Thyroid gland (tissue), 4 donors: ENCODE measurements at places on chromosomes 6 and 20.

DNA sequence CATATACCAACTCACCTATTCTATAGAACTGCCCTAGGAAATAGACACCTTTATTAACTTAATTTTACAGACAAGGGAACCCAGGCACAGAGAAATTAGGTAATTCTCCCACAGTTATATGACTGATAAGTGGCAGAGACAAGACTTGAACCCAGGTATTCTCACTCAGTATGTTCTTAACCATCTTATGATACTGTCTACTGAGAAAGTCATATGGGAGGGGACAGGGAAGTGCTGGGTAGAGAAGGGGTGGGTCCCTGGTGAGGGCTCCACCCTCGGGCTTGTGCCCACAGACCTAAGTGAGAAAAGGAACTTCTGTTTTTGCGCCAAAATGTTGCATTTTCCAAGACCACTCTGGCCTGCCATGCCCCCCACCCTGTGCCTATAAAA lies 123.5 kb downstream of the RNF144B start:
- H3K27me3 ChIP-seq = no peaks in the 10 kb centered on the region
- DNase-seq = no peak
- no peak overlapping the region for H3K27ac ChIP-seq
- peaks cover 4% of the 10 kb centered on the region for H3K4me1 ChIP-seq
- no peaks in the 10 kb centered on the region for H3K36me3 ChIP-seq
- H3K4me3 ChIP-seq = no peak overlapping the region

DNA sequence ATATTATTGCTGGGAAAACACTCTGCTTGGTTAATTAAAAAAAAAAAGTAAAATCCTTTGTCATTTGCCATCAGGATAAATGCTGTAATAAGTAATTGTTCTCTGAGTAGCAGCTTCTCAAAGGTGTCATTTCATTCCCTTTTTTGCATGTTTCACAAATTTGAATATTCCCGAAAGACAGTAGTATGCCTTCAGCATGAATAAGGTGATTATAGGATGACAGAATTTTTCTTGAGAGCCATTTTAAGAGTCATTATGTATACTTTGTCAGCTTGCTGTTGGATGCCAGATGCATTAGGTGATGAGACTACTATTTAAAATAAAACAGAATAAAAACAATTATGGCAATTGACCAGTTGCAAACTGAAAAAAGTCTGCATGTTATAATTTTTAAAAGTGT lies 200.7 kb downstream of the HDGFL1 start:
- H3K27ac ChIP-seq = no peak overlapping the region
- no peaks in the 10 kb centered on the region for H3K27me3 ChIP-seq
- no peak for DNase-seq
- H3K4me3 ChIP-seq = no peak overlapping the region
- peaks cover 4% of the 10 kb centered on the region for H3K4me1 ChIP-seq

- no peaks in the 10 kb centered on the region for H3K4me1 ChIP-seq
- H3K27me3 ChIP-seq = no peaks in the 10 kb centered on the region
- DNase-seq = no peak
These were observed 413.8 kb upstream of the FLRT3 start for GRCh38 chr20:14751191-14751590.

DNA sequence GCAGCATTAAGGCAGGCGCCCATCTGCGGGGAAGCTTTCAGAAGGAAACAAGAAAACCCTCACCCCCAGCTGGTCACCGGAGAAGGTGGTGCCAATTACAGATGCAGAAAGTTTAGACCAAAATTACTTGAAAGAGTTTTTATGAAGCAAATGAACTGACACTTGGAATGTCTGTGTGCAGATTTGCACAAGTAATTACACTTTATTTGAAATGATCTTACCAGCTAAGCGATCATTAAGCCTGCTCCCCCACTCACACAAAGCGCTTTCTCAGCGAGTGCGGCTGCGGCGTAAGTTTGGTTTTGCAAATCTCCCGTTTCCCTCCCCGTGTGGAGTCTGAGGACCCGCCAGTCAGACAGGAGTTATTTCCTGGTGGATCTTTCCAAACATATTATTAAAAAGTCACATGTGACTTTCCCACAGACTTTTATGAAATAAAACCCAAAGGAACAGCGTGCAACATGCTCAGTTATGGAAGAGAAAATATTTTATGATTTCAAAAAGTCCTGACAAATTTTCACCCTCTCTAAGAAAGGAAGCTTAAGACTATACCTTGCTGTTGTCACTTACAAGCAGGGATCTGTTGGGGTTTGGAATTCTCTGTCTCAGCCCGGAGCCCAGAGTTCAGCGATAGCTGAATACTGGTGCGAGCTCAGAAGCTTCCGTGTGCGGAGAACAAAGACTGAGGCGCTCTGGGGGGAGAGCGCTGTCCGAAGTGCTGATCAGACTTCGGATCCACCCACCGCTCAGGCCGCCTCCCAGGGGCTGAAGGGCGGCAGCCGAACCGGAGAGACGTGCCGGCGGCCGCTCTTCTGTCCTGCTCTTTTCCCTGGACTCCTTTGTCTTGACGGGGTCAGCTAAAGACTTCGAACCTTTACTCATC lies 2.7 kb upstream of the MYT1 start:
- no peaks in the 10 kb centered on the region for H3K4me1 ChIP-seq
- H3K27ac ChIP-seq = no peak overlapping the region
- H3K4me3 ChIP-seq = no peak overlapping the region
- DNase-seq = peak; percentile 49

- H3K27ac ChIP-seq = no peak overlapping the region
- no peaks in the 10 kb centered on the region for H3K36me3 ChIP-seq
- H3K27me3 ChIP-seq = no peaks in the 10 kb centered on the region
- no peak for DNase-seq
- no peak overlapping the region for H3K4me3 ChIP-seq
These were observed 133.7 kb downstream of the PLCB4 start for GRCh38 chr20:9202420-9203080.

GRCh38 chr20:39993742-39994141 lies 695.3 kb downstream of the MAFB start:
- H3K4me1 ChIP-seq = peaks cover 19% of the 10 kb centered on the region
- peak; percentile 87 for DNase-seq
- H3K27ac ChIP-seq = peak overlapping the region; percentile 37

DNA sequence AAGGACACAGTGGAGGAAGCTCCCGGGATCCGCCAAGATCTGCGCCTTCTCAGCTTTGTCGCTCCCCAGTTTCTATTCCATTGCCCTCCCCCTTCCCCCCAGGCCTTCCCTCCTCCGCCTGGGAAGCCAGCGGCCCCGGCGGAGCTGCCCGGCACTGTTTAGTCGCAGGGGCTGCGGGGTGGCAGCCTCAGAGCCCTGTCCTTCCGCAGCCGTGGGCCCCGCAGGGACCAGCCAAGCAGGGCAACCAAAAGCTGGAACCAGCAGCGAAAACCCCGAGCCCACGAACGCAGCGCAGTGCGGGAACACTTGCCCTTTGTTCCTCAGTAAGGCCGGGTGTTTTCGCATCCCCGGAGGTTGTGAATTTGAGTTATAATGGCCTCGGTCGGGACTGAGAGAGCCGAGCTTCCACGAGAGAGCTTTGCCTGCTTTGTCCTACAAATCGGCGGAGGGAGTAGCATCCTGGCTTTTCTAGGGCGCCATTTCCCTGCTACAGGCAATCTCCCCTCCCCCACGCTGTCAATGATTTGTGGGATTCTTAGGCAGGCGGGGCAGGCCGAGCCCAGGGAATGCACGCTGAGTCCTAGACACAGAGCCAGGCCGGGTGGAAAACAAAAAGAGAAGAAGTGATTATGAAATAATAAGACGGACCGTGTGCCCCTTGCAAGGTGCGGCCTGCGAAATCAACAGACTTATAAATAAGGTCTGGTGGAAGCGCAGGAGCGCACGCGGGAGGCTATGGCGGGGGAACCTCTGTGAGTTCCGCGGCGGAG lies 4.0 kb upstream of the TUBB2B start:
- H3K27me3 ChIP-seq = peaks cover 15% of the 10 kb centered on the region
- DNase-seq = peak; percentile 48
- H3K4me1 ChIP-seq = peaks cover 47% of the 10 kb centered on the region
- H3K27ac ChIP-seq = peak overlapping the region; percentile 24
- no peak overlapping the region for H3K4me3 ChIP-seq

DNA sequence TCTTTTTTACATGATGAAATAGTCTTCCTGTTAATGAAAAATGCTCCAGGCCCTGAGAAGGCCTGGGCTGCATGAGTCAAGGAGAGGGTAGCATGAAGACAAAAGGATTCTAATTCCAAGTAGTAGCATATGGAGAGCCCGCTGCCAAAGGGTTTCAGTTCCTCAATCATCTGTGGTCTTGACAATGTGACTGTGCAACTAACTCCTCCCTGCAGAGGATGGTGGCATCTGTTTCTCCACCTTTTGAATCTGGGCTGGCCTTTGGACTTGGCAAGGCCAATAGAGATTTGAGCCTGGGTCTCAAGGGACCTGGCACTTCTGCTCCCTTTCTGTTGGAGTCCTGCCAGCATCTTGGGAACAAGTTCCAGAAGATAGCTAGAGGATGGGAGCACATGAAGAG lies 35.1 kb upstream of the ANKEF1 start:
- no peak overlapping the region for H3K4me3 ChIP-seq
- H3K27ac ChIP-seq = no peak overlapping the region
- H3K4me1 ChIP-seq = no peaks in the 10 kb centered on the region
- no peaks in the 10 kb centered on the region for H3K36me3 ChIP-seq

- H3K36me3 ChIP-seq = no peaks in the 10 kb centered on the region
- no peak overlapping the region for H3K27ac ChIP-seq
- no peak overlapping the region for H3K4me3 ChIP-seq
- no peak for DNase-seq
These were observed 218.9 kb downstream of the EYA2 start for GRCh38 chr20:47113362-47114109.

DNA sequence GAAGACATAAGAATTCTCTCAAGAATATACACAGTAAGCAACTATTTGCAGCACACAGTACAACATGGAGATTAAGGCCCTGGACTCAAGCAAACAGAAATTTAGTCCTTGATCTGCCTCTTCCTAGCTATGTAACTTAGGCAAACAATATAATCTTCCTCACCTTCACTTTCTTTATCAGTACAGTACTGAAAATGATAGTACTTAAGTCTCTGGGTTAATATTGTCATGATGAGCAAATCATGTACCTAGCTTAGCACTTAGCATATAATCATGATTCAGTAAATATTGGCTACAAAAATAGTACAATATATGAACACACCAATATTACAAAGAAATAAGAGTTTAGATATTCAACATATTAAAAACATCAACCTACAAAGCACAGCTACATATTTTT lies 320.5 kb downstream of the HACE1 start:
- no peaks in the 10 kb centered on the region for H3K27me3 ChIP-seq
- no peak for DNase-seq
- no peaks in the 10 kb centered on the region for H3K4me1 ChIP-seq
- no peaks in the 10 kb centered on the region for H3K36me3 ChIP-seq
- no peak overlapping the region for H3K4me3 ChIP-seq

DNA sequence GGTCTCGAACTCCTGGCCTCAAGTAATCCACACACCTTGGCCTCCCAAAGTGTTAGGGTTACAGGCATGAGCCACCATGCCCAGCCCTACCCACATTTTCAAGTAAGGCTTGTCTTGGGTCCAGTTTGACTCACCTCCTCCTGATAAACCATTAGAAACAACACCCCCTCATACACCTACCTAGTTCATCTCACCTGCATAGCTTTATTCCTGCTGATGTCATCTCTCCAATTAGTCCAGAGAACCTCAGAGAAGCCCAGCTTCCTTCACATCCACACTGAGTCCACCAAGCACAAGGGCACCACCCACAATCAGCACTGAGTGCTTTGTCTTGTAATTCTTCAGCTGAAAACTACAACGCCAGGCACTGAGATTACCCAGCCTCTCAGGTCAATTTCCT lies 35.3 kb downstream of the KIF16B start:
- DNase-seq = no peak
- no peaks in the 10 kb centered on the region for H3K4me1 ChIP-seq
- no peak overlapping the region for H3K27ac ChIP-seq
- no peak overlapping the region for H3K4me3 ChIP-seq

- H3K4me3 ChIP-seq = no peak overlapping the region
- peaks cover 7% of the 10 kb centered on the region for H3K4me1 ChIP-seq
- H3K27me3 ChIP-seq = no peaks in the 10 kb centered on the region
- no peak overlapping the region for H3K27ac ChIP-seq
- H3K36me3 ChIP-seq = no peaks in the 10 kb centered on the region
These were observed 223.3 kb downstream of the BMP7 start for GRCh38 chr20:57043091-57043490.

GRCh38 chr6:24599179-24599578 lies 46.8 kb downstream of the KIAA0319 start:
- H3K4me3 ChIP-seq = no peak overlapping the region
- DNase-seq = no peak
- H3K27me3 ChIP-seq = no peaks in the 10 kb centered on the region
- H3K36me3 ChIP-seq = no peaks in the 10 kb centered on the region
- H3K27ac ChIP-seq = no peak overlapping the region
- no peaks in the 10 kb centered on the region for H3K4me1 ChIP-seq
